ENCODE measurements at places on chromosomes 3 and 15.
A peak's percentile ranks its signal among the peaks of the same experiment; 100 is the strongest.

GRCh38 chr15:46644501-46645481 is 1010.0 kb downstream of the SQOR start:
- no peak for DNase-seq

DNA sequence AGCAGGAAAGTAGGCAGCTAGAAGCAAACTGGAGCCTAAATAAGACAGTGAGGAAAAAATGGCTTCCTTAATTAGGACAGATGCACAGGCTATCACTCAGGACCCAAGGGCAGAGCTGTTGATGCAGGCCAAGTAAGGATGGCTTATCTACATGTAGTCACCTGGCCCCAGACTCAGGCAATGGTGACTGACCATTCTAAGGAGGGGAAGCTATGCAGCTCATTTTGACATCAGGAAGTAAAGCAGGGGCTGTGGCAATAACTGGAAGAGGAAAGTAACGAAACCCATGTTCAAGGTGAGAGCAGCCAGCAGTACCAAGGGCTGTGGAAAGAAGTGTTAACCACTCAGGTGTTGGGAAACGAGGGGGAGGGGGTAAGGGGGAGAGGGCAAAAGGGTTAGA is 16.2 kb downstream of the ACAD11 start:
- DNase-seq = no peak

DNA sequence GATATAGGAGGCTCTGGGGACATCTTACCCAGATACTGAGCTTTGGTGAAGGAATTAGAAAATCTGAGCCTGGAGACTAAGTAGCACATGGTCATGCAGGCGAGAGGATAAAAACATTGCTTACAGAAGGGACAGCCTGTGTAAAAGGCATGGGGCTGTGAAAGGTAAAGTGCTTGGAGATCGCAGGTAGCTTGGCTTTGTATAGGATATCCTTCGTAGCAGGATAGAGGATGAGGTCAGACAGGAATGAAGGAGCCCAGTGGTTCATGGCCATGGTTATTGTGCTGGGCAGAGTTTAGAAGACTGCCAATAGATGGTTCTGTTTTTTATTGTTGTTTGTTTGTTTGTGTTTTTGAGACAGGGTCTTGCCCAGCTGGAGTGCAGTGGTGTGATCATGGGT is 82.5 kb downstream of the SLMAP start:
- DNase-seq = no peak

GRCh38 chr3:58962040-58962651 is 87.7 kb downstream of the CFAP20DC start:
- DNase-seq = no peak

DNA sequence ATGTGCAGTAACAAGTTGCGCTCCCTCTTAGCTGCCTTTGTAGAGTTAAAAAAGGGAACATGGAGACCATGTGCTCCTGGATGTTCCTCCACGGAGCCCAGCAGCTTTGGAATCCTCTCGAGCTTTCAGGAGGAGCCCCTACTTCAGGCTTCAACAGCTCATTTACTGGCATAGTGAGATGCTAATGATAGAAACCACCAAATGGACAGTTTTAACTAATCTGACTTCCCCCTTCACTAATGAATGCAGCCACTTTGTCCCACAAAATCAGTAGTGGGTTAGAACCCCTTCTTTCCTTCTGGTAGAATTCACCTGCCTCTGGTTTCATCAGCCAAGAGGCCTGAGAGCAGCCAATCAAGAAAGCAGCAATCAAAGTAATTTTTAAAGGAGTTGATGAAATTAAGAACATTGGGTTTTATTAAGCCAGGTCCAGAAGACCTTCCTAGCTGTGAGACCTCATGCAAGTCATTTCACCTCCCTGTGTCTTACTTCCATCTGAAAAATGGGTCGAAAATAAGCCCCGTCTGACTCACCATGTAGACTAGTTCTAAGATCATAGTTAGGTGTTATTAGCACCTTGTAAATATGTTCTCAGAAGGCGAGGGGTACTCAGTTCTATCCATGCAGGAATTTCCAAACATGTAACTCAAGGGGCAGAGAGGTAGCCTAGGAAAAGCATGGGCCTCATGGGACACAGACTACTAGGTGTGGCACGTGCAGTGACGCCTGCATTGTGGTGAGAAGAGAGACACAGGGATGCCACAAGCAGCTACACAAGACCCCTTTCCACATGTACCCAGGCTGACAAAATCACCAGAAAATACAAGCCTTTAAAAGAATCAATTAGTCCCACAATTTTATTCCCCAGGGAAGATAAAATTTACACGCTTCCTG is 179.7 kb upstream of the LPP start:
- DNase-seq = peak; percentile 29

- DNase-seq = no peak
These were observed 323.8 kb upstream of the DNAJC19 start for GRCh38 chr3:181313335-181313734.

DNA sequence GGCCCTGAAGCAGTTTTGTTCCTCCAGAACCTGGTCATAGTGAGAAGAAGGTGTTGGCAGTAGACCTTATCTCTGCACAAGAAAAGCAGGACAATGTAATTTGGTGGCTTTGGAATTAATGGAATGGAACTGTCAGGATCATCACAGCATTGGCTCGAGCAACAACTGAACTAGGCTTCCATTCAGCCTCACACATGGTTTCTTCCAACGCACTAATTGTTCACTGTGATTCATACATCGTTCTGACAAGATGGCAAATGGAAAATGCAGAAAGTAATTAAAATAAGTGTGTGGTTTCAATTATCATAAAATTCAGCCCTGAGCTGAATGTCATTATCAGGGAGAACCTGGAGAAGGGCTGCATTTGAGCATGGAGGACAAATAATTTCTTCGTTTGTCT is 80.6 kb downstream of the MFSD1 start:
- DNase-seq = no peak

DNA sequence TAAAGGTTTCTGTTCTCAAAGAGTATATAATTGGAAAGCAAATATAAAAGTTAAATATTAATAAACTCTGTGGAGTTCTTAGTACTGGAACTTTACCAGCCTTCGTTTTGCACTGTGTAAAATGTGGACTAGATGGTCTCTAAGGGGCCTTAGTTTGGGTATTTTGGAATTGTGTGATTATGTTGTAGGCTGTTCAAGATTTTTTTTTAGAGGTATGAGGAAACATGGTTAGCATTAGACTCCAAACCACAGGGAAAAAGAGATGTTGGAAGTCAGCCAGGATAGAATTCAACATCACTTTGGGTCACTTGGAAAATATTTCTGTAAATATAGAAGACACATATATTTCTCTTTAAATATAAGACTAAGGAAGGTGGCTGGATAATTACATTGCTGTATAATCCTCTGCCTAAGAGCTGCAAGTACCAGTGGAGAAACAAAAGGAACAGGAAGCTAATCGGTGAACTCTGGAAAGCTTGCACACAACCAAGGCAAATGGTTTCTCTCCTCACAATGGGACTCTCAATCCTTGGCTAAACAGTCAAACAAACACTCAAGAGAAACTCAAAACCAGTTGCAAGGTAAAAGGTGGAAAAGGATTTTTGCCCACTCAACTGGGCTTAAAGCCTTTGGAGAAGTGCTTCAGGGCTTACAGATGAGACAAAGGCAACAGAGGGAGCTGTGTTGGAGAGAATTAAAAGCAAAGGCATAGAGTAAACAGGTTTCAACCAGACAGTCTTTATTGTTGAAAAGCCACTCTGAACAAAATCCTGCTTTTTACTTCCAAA is 141.7 kb downstream of the NR1D2 start:
- no peak for DNase-seq

DNA sequence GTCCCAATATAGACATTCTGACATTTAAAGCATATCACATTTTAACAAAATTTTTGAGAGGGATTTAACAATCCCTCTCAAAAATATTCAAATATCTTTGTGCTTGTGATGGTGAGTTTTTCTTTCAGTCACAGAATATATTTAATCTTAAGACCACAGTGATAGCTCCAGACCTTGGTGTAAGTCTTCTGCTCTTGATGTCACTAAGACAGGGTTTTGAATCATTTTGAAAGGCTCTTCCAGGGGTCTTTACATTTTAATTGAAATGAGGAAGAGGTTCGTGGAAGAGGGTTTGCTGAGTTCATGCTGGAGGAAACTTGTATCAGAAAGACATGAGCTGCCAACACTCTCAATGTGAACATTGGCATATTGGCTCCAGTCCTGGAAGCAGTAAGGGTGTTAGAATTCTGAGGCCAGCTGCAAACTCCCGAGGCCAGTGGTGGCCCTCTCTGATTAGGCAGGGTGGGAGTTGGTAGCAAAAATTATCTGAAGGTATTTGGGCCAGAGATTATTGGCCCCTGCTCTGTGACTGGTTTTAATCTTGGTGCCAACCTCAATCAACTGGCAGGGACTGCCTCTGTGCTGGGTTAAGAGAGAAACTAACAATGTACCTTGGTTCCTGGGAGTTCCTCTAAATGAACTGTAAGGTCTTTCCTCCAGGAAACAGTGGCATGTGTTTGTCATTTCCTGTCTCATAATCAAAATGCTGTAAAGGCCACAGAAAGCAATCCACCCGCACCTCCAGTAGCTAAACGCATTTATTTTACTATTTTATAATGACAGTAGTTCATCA is 5.3 kb downstream of the POU1F1 start:
- no peak for DNase-seq

- no peak for DNase-seq
These were observed 2.5 kb downstream of the SUMF1 start for GRCh38 chr3:4464576-4464975.

DNA sequence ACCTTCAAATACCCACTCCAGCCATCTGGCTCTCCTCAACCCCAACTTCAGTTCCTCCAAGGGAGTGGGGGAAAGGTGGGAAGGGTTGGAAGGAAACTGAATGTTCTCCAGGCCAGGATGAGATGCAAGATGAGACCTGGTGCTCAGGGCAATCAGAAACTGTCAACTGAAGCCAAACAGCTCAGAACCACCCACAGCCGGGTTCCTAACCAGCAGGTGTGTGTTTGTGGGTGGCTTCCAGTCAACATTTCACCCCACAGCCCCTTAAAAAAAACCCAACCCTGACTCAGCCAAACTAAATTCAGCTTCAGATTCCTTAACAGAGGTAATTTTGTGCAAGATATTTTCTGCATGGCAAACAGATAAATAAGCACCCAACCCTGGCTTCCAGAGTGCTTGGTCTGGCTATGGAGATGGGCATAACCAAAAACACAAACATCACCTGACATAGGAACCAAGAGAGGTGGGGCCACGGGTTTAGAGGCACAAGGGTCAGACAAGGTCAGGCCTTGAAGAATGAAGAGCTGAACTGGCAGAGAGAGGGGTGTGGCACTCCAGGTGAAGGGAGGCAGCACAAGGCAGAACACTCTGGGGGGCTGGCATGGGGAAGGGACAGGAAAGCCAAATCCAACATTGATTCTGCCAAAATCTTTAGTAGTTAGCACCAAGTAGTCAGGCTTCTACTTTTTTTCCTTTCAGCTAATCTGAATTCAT is 34.7 kb downstream of the ZNF445 start:
- DNase-seq = no peak

DNA sequence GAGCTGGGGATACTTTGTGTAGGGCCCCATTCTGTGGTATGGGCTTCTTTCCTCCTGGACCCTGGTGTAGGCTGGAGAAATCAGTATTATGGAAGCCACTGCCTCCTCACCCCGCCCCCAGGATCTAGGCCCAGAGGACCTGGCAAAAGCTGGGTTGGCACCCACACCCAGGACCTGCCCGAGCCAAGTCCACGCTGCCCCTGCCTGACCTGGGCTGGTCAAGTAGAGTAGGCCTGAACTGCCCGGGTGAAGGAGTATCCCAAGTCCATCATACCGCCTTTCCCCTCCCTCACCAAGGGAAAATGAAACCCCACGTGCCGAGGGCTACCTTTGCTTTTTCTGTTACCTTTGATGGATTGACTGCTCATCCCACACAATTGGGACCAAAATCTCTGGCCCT is 37.7 kb upstream of the TRAK1 start:
- DNase-seq = no peak

GRCh38 chr3:16769525-16769924 is 115.2 kb upstream of the PLCL2 start:
- DNase-seq = no peak

- DNase-seq = no peak
These were observed 50.4 kb downstream of the SLC2A2 start for GRCh38 chr3:170976190-170976519.

DNA sequence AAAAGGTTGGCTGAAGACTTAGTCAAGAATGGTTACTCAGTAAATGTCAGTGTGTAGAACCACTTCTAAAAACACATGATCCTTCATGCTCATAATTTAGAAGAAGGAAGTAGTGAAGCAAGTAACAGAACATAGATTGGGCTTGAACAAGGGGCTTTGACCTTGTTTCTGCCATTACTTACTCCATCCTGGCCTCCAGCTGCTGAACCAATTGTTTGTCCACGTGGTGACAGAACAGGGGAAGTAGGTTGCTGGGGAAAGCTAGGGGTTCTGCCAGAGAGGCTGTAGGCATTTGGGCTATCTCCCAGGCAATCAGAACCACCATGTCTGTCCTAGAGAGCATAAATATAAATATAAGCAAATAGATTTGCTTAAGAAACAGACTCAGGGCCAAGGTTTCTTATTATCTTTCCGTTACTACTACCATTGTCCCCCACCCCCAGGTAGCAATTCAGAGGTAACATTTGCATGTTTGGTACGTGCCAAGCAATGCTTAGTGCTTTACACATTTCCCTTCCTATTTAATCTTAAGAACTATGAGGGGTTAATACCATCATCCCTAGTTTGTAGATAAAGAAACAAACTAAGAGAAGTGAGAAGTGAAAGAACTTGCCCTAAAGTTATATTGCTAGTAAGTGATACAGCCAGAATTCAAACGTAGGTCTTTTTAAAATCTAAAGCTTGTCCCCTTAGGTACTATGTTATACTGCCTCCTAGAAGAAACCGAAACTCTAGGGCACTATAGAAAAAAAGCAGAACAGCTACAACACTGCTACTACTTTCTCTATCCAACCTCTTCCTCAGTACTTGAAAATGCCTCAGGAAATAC is 3.0 kb upstream of the SPG11 start:
- DNase-seq = peak; percentile 51

DNA sequence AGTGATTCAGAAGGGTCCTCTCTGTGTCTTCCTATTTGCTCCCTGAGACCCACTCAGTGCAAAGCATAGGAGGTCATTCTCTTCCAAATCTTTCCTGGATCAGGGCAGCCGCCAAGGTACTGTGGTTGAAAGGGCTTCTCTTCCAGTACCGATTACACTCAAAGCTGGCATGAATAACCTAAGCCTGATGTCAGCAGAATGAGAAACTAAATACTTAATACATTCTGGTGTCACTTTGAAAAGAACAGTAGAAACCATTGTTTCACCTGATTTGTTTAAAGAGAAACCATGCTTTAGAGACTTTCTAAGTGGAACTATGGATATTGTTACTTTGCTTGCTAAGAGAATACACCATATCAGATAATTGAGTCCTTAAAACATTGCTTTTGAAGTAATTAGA is 50.2 kb downstream of the PDHB start:
- DNase-seq = no peak

DNA sequence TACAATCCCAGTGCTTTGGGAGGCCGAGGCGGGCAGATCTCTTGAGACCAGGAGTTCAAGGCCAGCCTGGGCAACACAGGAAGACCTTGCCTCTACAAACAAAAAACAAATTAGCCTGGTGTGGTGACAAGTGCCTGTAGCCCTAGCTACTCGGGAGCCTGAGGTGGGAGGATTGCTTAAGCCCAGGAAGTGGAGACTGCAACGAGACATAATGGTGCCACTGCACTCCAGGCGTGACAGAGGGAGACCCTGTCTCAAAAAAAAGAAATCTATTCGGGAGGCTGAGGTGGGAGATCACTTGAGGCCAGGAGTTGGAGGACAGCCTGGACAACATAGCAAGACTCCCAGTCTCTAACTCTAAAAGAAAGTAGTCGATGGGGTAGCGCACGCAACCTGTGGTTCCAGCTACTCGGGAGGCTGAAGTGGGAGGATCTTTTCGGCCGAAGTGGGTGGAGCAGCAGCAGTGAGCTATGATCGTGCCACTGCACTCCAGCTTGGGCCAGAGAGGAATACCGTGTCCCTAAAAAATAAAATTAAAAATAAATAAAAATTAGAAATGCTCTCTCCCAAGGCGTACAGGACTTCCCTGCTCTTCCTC is 775 bp downstream of the C3orf33 start:
- peak; percentile 38 for DNase-seq
